B cell (primary cell): ENCODE measurements at places on chromosomes 5 and 9.
A peak's percentile ranks its signal among the peaks of the same experiment; 100 is the strongest.

- no peak for DNase-seq
Measured at GRCh38 chr9:115088860-115089259, 29.1 kb downstream of the TNC start.

- peak; percentile 72 for DNase-seq
Measured at GRCh38 chr5:132525299-132525724, 18.0 kb downstream of the IL5 start.

DNA sequence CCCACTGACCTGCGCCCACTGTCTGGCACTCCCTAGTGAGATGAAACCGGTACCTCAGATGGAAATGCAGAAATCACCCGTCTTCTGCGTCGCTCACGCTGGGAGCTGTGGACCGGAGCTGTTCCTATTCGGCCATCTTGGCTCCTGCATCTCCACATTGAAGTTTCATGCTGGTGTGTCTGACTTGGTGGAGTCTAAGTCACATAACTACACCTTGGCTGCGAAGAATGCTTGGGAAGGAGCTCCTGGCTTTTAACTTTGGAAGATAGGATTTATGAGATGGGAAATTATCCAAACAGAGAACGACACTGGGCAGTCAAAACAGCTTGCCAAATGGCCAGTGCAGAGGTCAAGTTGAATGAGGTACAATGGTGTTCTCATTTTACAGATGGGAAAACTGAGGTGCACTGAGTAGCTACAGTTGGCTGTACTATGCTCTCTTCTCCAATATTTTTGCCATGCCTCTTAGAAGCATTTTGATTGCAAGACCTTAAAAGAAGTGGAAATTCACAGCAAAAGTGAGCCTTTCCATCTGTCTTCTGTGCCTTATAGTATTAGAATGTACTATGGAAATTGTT lies 36.7 kb downstream of the CCDC192 start:
- no peak for DNase-seq

DNA sequence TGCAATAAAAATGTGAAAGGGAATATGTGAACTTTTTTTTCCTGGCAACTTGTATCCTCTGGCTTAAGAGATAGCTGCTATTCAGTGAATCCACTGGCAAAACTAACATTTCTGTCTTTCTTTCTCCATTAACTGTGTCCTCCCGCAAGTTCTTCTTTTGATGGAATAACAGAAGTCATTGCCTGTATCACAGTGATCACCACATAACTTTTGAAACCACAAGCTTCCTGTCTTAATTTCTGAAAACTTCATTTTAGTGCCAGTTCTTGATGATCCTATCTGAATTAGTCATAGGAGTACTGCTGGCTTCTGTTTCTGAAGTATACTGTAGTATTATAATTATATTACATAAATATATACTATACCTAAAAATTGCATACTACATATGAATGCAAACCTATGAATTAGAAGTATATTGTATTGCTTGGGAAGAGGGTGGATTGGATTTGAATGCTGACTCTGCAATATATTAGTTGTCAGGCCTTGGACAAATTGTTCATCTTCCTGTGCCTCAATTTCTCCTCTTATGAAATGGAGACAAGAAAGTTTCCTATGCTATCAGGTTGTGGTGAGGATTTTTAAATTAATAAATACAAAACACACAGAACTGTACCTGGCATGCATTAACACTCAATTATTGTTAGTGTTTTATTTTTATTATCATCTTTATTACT lies 441.6 kb downstream of the CETN3 start:
- DNase-seq, result no peak

DNA sequence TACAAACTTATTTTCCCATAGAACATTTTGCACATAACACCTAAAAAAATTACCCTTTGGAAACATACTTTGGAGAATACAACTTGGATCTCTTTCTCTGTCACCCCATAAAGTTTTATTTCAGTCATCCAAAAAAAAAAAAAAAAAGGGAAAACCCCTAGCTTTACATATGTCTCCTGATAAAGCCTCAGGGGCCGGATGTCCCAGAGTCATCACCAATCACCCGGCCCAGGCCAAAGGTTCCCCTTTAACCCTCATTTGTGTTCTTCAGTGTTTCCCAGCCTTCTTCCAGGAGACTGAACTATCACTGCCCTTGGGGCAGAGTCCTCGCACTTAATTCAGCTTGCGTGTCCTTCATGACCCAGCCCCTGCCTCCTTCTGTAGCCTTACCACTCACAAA lies 28.8 kb downstream of the ANXA6 start:
- peak; percentile 62 for DNase-seq

DNA sequence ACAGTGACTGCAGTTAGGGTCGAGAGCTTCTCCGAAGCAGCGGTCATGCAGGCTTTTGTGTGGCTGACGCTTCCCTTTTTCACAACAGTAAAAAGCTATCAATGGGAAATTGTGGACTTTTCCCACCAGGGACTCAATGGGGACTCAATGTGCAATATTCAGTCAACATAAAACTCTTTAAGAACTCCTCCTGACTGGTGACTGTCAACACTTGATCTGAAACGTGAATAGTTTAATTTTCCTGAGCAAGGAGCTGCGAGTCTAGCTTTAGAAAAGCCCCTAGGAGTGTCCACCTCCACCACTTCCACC lies 28.7 kb downstream of the EXOC3 start:
- DNase-seq, result no peak

DNA sequence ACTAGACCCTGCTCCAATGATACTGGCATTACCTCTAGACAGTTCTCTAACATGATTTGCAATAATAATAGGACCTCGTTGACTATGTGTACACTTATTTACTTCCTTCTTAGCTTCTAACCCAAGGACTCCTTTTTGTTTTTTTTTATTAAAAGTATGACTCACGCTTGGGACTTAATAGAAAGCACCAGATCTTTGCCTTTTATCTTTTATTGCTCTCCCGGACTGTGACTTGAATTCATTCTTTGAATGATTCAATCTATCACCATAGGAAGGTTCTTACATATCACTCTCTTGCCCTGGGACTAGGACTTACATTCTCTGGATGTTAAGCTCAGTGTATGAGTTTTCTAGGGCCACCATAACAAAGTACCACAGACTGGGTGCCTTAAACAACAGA lies 9.0 kb downstream of the C9 start:
- DNase-seq, result no peak

DNA sequence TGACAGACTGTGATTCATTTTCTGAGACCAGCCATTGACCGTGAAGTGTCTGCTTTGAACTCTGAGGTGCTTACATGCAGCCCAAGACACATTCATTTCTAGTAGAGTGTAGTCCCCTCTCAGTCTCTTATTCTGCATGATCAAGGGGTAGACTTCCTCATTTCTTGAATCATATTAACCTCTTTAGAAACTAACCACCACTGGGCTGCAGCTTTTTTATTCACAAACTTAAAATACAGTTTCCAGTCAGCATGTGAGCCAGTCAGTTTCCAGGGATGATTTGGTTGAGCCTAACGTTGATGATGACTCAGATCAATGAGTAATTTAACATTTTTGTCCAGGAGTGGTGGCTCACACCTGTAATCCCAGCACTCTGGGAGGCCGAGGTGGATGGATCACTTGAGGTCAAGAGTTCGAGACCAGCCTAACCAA lies 59.2 kb downstream of the OTULIN start:
- DNase-seq, result no peak

GRCh38 chr5:139655727-139656271 lies 7.7 kb downstream of the CXXC5 start:
- DNase-seq, result no peak

DNA sequence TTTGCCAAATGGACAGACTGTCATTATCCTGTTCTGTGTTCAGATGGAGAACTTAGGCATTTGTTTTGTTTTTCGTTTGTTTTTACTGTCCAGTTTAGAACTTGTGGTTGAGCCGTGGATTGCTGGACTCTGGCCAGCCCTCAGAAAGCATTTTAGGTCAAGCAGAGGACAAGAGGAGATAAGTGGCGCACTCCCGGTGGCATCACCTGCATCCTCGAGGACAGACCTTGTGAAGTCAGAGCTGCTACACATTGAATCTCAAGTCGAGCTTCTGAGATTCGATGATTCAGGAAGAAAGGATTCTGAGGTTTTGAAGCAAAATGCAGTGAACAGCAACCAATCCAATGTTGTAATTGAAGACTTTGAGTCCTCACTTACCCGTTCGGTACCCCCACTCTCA lies 8.9 kb downstream of the MTRR start:
- no peak for DNase-seq

GRCh38 chr5:160904591-160904990 lies 52.6 kb upstream of the ATP10B start:
- DNase-seq, result no peak

GRCh38 chr5:127785098-127785927 lies 82.1 kb downstream of the CCDC192 start:
- DNase-seq, result no peak

DNA sequence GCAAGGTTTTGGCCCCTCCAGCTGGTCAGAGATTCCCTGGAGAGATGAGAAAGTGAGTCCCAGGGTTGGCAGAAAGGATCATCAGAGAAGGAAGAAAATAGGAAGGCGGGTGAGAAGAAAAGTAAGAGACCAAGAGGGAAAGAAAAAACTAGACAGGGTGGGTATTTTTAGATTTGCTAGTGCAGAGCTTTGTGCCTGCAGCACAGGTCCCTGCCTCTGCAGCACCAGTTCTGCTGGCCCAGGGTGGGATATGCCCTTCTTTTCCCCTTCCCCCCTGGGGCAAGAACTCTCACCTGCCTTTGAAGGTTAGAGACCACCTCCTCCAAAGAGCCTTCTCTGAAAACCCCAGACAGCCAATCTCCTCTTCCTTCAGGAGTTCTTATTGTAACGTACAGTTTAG lies 90.3 kb upstream of the EGFLAM start:
- DNase-seq, result no peak

DNA sequence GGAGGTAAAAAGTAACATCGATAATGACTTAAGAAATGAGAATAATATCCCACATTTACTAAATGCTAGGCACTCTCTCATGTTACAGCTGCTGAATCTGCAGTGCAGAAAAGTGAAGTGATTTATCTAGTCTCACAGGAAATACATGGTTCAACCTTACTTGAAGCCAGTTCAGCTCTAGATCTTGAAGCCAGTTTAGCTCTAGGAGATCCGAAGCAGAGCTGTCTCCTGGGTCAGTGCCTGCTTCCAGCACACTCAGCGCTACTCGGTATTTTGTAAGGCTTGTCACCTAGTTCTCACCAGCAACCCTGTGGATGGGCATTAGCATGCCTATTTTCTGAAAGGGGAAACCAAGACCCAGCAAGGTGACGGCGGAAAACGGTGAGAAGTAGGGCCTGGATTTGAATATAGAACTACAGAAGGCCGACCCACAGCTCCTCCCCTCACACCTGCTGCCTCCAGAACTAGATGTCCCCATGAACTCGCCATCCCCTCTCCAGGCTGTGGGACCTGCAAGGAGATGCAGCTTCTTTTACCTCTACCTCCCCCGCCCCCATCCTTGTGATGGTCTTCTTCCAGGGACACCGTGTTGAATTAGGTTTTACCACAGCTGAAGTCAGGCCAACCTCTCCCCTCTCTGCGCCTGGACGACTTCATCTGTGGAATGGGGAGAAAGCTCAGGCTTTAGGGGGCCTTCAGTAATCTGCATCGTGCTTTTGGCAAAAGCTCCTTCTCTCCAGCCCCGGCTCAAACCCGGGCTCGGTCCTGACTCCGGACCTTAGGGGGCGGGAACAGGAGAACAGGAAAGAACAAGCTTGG lies 4.4 kb upstream of the MSX2 start:
- DNase-seq, result no peak

DNA sequence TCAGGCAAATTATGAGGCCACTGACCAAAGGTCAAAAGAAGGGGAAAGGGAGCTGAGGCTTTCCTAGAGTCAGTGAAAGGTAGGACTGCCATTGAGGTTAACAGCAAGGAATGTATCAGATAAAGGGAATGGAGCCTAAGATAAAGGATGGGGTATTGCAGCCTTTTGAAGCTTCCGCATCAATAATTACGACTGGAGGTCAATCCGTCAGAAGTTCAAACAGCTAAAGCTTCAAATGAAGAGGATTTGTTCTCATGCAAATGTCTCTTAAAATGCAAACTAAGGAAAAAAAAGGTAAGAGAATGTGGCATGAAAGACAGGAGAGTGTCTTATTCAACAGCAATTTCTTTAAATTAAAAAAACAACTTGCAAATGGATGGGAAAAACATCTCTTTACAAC lies 341.1 kb upstream of the RGMB start:
- no peak for DNase-seq

- DNase-seq, result no peak
Measured at GRCh38 chr5:756171-756570, 28.4 kb downstream of the ZDHHC11B start.

- no peak for DNase-seq
Measured at GRCh38 chr9:96302021-96302420, at the start of gene HSD17B3. HSD17B3 (minus strand) TSS chr9:96302176; CDS start chr9:96302104, 72 bp downstream.

- DNase-seq, result no peak
Measured at GRCh38 chr9:122672481-122672880, 2.4 kb upstream of the OR1L3 start.

GRCh38 chr5:20229303-20230005 lies 241.5 kb upstream of the CDH18 start:
- no peak for DNase-seq

- DNase-seq, result no peak
Measured at GRCh38 chr5:154211641-154212390, 21.3 kb downstream of the GALNT10 start.

DNA sequence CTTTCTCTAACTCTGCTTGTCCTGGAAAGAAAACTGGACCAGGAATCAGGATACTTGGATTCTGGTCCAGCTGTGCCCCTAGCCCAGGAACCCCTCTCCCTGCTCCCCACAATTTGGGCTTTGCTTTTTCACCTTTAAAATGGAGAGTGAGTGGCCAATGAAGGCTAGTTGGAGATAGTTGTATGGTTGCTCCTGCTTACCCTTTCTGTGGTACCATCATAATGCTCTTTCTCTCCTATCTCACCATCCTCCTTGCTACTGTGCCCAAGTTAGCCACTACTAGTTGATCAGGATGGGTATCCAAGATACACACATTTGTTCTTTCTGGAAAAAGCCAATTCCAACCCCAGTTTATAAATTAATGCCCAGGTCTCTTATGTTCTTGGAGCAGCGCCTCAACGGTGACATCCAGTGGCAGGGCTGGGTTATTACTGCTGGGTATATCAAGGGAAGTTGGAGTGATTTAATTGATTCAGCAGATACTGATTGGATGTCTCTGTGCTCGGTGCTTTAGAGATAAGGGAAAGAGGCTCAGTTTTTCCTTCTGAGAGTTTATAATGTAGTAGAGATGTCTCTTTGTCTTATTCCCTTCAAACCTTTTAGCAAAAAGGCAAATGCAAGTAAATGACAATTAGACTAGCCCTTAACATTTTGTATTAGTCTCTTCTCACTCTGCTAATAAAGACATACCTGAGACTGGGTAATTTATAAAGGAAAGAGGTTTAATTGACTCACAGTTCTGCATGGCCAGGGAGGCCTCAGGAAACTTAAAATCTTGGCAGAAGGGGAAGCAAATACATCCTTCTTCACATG lies 38.5 kb downstream of the FAXDC2 start:
- DNase-seq, result peak; percentile 75

DNA sequence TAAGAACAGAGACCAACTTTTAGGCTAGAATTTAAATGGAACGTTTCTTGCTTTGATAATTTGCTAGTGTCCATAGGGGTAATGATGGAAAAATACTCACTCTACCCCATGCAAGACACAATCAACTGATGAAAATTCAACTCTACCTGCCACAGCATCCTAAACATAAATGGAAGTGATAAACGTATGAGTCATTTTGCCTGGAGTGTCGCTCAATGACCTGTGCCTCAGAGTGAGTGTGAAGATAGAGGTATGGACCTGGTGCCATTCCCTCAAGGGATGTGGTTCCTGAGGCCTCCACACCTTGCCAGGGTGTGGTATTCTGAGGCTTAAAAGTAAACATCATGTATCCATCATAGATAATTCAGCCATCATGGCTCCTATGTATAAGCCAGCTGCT lies 14.0 kb downstream of the ARL14EPL start:
- DNase-seq, result no peak

GRCh38 chr9:34374905-34375552 lies 1.7 kb downstream of the MYORG start:
- no peak for DNase-seq
